Stimulated activated CD4-positive, alpha-beta T cell treated with anti-CD3 and anti-CD28 coated beads, Interleukin-1b, Interleukin-23, amount 100 ng/mL, for 4 hours (primary cell): ENCODE measurements at places on chromosomes 12 and 14.
A peak's percentile ranks its signal among the peaks of the same experiment; 100 is the strongest.

- no peak for DNase-seq
These were observed 3.9 kb downstream of the NACA start for GRCh38 chr12:56721216-56721615.

DNA sequence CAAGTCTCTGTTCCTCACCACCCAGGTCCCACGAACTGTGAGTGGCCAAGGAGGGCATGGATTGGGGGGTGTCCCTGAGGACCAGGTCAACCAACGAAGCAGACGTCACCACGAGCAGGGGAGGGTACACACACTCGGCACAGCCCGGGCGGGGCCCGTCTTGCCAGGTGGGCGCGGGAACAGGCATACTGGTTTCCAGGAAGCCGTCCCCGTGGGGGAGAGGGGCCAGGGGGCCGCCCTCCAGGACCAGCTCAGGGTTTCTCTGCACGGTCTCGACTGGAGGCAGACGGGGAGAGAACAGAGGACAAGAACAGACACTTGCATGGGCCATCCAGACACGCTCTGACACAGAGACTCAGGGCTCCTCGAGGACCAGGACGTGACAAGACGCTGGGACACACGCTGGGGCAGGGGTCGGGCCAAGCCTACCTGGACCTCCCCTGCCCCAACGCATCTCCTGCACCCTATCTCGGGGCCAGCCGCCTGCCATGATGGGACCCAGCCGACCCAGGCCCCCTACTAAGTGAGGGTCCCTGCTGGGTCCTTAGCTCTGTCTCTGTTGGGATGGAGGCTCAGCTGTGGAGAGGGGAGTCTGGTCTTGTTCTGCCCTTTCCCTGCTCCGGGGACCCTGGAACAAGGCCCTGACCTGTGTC, 11.3 kb downstream of the ARL6IP4 start:
- no peak for DNase-seq

DNA sequence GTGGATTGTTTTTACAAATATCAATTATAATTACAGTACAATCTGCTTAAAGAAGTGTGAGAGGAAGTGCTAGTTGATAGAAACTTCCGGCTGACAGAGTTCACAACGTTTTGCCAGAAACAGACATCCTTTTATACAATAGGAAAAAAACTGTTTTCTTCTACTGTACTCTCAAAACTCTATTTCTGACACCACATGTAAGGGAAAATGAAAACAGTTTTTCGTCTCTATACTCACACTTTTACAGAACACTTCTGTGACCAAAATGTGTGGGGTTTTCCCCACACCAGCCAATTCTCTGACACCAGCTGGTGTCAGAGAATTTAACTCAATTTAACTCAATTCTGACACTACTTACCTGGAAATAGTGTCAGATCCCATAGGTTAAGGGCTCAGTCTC, 24.2 kb upstream of the HIF1A start:
- DNase-seq = no peak

DNA sequence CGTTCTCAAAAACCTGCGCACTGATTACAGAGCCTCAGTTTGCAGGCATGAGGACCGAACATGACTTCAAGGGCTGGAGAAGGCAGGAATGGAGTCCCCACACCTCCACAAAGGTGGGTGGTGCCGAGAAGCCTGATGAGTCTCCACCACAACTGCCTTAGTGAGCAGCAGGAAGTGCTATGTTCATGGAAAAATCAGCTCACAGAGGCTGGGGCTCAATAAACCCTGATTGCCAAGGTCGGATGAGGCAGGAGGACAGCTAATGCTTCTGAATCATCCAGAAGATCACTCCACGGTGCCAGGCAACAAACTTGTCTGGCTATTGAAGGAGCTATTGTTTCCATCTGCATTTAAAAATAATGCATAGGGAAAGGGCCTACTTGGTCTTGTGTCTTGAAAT, 31.1 kb downstream of the APPL2 start:
- DNase-seq = no peak

- DNase-seq = peak; percentile 13
These were observed 84.4 kb downstream of the VWF start for GRCh38 chr12:6039894-6040601.

- no peak for DNase-seq
These were observed 50.5 kb downstream of the FAM222A start for GRCh38 chr12:109764123-109764522.

- DNase-seq = no peak
These were observed 63.9 kb downstream of the DENND5B start for GRCh38 chr12:31527083-31527482.

GRCh38 chr14:74547331-74547927, 53.9 kb downstream of the ISCA2 start:
- DNase-seq = no peak

DNA sequence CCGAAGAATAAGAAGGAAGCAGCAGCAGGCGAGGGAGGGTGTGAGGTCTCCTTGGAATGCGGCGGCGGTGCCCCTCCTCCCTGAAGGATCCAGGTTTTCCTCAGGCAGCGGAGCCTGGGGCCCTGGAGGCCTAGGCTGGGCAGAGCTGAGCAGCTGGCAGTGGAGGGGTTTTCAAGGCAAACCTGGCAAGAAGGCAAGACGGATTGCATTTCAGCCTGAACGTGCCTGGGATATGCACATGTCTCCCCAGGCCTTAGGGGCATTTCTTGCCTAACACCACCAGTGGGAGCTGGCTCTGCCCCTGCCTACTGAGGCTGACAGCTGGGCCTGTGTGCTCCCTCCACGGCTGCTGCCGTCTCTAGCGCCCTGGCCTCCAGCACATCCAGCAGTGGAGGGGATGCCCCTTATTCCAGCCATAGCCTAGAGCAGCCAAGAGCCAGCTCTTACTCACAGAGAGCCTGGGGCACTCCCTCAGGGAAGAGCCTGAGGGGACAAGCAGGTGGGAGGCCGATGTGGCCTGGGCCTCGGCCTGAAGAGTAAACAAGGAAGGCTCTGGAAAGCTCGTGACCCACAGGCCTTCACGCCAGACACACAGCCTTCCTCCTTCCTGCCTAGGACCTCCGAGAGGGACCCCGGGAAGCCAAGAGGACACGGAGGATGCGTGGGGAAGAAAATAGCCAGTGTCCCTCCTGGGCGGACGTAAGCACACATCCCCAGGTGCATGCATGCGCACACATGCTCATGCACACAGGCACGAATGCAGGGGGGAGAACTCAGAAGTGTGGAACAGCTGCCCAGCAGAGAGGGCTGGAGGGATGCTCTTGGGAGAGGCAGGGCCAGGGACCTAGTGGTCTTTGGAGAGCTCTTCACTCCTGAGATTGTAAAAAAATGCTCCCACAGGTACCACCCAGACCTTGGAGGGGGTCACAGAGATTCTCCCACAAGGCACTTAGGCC, 23.0 kb upstream of the EIF2B2 start:
- DNase-seq = no peak

DNA sequence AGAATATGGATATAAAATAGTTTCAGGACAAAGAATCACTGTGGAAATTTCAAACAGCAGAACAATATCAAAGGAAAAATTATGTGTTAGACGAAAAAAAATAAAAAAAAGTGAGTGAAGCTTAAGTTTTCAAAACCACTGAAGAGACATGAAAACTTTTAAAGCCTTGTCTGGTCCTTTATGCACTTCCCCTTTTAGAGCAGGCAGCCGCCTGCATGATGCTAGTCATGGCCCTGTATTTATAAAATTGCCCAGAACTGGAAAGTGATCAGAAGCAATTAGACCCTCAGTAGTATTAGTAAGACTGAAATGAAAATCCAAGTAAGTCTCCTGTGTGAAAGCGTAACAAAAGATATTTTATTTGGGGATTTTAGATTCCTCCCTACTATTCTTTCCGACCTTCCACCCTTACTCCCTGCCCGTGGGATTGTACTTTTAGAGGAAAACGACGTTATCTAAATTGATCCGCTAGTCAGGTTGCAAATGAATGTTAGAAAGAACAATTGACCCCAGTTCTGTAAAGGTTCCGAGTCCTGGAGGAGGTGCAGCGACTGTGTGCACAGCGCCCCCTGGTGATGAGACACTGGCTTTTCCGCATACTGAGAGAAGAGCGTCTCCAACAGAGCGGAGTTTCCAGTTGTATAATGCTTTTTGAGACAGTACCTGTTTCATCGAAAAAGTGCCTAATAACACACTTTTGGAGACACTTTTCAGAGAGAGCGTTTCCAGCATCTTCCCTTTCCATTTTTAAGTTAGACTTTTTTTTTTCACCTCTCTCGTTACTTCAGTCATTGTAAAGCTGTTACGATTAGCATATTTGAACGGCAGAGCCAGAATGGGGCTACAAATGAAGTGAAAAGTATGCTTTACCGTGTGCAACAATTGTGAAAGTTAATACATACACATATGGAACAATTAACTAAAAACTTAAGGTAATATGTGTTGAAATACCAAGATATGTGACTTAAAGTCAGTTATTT, 12.4 kb downstream of the MGST1 start:
- DNase-seq = no peak

DNA sequence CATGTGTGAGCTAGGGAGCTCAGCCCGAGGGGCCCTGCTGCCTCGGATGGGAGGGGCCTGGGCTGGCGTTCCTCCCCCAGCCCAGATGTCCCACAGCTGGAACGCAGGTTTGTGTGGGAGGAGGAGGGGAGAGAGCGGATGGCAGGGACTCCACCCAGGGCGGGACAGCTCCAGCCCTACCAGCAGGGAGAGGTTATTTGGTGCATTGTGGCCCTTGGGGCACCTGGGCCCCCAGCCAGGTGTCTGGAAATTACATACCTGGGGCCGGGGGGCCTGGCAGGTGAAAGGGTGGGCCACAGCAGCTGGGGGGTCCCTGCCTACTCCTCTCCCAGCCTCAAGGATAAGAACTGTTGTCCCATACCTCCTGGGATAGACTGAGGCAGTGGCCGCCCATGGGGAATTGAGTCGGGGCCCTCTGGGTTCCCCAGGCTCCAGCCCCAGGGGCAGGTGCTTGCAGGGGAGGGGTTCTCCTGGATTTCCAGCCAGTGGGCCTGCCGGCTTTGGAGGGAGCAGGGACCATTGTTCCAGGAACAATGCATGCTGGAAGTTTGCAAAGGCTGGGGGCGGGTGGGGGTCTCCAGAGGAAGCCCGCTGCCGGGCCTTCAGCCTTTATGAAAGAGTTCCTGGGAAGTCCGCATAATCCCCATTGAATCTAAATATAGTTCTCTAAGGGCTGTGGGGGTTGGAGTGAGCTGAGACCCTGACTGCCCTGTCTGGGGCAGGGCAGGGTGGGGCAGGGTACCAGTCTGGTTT, 1.2 kb downstream of the KIF26A start:
- no peak for DNase-seq

DNA sequence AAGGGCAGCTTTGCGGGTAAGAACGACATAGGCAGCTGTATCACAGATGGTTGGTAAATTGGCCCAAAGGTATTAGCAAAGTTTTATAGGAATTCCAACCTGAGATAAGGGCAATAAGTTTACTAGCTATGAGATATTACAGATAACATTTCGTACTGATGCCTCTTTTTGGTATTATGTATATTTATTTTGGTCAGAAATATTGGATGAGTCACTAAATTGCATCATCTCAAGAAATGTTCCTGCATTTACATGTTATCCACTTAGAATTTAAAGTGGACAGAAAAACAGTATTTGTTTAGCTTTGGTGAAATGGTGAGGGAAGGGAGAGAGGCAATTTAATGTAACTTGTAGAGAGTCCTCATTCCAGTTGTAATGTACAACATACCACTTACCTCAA, 65.1 kb upstream of the PZP start:
- no peak for DNase-seq

DNA sequence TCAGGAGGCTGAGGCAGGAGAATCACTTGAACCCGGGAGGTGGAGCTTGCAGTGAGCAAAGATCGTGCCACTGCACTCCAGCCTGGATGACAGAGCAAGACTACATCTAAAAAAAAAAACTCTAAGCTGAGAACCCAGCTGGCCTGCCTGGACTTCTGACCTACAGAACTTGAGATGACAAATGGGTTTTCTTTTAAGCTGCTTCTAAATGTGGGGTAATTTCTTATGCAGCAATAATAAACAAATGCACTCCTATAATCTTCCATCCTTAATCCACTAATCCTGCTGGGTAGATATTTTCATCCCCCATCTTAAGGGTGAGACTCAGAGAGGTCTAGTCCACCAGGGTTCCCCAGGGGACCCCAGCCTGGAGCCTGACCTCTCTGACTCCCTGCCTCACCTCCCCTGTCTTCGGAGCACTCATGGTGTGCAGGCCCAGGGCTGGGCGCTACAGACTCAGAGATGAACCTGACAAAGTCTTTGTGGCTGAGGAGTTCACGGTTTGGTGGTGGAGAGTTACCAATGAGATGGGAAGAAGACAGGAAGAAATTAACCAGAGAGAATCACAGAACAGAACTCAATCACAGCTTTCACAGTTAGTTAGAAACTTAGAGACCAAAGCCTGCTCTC, 39.7 kb upstream of the BDKRB2 start:
- DNase-seq = no peak

GRCh38 chr14:21090194-21090939, 8.1 kb downstream of the ZNF219 start:
- DNase-seq = no peak
